ENCODE measurements at places on chromosomes 13 and 19.

DNA sequence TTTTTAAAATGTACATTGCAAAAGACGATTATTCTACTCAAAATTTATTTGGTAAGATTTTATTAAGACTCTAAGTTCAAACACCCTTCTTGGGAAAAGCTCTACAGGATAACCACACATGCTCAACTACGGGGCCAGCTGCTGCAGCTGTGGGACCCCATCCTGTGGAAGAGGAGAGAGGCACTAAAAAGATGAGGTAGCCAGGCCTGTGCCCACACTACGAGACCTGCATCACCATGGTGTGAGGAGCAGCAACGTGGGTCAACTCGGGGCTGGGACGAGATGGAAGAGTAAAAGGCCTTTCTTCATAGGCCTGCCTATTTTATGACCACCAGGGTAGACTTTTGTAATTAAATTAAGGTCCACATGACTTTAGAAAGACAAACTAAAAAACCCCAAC is 4.6 kb upstream of the CCNP start:
- DNase-seq: no peak

DNA sequence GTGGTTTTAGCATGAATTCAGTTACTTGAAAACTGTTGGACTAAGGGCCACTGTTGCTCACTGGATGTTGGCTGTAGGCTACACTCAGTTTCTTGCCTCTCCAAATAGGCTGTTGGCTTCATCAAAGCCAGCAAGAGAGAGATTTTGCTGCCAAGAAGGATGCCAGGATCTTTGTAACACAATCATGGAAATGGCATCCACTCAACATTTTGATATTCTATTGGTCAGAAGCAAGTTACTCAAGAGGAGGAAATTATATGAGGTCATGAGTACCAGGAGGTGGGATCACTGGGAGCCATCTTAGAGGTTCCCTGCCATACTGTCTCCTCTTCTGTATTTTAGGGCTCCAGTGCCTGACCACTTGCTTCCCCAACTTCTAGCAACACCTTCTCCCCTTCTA is 30.6 kb downstream of the SYDE1 start:
- DNase-seq: no peak

DNA sequence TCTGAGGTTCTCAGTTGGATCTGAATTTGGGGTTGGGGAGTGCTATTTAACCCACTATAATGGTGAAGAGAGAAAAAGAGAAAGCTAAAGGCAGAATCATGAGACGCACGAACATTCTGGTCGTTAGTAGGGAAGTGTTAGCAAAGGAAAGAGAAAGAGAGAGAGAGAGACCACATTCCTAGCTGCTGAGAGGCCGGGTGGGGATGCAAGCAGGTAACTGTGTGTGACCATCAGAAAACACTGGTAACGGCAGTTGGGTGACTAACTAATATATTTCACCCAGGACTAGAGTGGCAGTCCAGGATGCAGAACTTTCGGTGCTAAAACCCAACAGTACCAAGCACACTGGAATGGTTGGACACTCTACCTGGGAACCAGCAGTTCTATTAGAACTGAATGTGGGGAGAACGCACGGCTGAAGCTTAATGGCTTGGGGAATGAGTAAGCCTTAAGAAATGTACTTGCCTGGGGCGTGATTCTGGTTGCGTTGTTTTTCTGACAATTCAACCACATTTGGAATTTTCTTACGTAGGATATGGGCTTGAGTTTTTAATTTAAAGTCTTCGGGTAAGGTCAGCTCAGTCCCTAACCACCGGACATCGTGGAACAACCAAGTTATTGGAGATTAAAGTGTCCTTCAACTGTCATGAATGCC is 130.2 kb downstream of the DNAJC15 start:
- DNase-seq: no peak

GRCh38 chr13:78832461-78832860 is 173.5 kb upstream of the OBI1 start:
- DNase-seq: no peak

DNA sequence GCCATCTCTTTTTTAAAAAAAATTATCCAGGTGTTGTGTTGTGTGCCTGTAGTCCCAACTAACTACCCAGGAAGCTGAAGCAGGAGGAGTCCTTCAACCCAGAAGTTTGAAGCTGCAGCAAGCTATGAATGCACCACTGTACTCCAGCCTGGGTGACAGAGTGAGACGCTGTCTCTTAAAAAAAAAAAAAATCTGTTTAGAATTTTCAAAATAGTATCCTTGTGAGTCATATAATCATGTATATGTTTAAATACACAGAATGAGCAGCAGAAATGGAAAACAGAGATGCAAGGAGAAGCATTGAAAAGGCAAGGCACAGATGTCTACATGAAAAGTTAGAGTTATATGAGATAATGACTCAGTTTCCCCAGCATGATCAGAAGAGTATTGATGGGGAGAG is 31.2 kb downstream of the SYDE1 start:
- DNase-seq: no peak

- DNase-seq: no peak
These were observed 17.5 kb upstream of the FREM2 start for GRCh38 chr13:38669234-38669964.

DNA sequence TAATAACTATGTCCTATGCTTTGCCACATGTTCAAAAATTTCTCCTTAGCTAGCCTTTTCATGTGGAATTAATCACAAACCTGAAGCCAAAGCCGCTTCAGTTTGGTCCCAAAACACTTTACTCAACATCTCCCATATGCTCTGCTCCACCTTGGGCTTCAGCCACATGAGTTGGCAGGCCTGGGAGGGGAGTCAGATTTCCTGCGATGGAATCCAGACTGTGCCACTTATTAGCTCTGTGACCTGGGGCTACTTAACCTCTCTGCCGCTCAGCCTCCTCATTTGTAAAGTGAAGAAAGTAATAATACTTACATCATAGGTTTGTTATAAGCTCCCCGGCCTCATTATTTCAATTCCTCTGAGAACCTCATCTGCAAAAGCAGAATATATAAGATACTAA is 272.0 kb downstream of the LMO7 start:
- peak; percentile 73 for DNase-seq

DNA sequence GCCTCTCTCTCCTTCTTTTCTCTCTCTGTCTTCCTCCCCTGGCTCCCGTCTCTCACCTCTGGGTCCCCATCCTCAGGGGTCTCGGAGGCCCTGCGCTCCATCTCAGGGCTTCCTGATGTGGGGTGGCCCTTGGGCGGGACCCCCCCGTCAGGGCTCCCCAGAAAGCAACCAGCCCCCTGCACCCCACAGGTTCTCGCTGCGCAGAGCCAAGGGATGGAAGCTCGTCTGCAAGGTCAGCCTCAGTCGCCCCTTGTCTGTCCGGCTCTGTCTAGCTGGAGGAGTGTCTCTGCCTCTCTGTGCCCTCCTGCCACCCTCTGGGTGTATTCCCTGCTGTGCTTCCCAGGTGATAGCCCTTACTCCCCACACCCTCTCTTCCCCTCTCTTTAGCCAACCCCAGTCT is at the start of gene SBK3:
SBK3 (minus strand) TSS at position 101 of the 400 bp plus-strand sequence; CDS start at position 101, 0 bp downstream.
- DNase-seq: no peak

- peak; percentile 70 for DNase-seq
These were observed 53.3 kb downstream of the RFX2 start for GRCh38 chr19:6056801-6057650.

- no peak for DNase-seq
These were observed 22.5 kb downstream of the LGALS16 start for GRCh38 chr19:39677961-39678889.

GRCh38 chr19:1655987-1656608 is 3.7 kb upstream of the TCF3 start:
- no peak for DNase-seq

DNA sequence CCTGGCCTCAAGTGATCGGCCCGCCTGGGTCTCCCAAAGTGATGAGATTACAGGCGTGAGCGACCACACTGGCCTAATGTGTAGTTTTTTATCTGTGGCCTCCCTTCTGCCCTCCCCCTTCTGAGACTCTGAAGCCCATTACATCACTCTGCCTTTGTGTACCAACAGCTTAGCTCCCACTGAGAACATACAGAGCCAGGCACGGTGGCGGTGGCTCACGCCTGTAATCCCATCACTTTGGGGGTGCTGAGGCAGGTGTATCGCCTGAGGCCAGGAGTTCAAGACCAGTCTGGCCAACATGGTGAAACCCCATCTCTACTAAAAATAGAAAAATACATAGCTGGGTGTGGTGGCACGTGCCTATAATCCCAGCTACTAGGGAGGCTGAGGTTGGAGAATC is 12.6 kb downstream of the NCR1 start:
- no peak for DNase-seq

DNA sequence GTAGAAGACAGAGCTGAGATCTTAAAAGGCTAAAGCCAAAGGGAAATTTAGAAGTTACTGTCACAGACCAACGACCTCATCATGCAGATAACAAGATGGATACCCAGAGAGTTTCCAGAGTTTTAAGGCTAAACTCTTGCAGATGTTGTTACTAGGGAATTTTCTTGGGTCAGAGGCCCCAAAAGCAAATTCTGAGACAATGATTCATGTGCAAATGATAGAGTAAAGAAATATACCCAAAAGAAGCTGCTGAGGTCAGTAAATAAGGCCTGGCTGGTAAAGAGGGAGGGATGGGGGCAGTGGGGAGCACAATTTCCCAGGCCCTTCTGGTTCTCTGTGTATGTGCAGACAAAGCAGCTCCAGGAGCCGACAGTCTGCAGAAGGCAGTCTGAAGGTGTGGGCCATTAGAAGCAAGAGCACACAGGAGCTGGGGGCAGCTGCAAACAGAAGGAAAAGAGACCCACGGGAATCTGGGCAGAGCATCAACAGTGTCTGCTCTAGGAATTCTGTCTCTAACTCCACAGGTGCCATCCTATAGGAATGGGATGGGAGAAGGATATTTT is 330.8 kb downstream of the TBC1D4 start:
- DNase-seq: no peak

GRCh38 chr13:98526182-98526512 is 50.8 kb downstream of the STK24 start:
- DNase-seq: no peak

DNA sequence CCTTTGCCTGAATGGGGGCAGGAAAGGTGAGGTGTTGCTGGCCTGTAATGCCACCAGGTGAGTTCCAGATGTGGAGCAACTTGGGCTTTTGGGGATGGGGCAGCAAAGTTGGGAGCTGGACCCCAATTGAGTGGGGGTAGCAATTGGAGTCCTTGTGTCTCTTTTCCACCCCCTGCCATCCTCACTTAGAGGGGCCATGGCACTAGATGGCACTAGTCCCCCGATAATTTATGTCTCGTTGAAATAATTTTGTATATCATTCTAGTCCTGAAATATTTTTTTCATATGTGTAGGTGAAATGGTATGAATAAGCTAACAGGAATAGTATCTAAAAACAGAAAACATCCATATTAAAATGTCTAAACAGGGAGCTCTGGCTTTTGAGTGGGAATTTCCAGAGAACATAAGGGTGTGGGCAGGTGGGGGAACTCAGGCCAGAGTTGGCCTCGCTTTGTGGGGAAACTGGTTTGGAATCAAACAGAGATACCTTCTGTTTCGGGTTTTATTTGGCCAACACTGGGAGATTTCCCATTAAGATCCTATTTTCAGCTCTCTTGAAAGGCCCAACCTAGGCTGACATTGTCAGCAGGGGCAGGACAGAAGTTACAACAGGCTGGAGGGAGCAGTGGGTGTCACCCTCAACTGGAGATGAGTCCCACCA is 3.4 kb downstream of the ZNF576 start:
- no peak for DNase-seq

GRCh38 chr13:36026531-36026930 is 104.7 kb downstream of the DCLK1 start:
- DNase-seq: no peak

DNA sequence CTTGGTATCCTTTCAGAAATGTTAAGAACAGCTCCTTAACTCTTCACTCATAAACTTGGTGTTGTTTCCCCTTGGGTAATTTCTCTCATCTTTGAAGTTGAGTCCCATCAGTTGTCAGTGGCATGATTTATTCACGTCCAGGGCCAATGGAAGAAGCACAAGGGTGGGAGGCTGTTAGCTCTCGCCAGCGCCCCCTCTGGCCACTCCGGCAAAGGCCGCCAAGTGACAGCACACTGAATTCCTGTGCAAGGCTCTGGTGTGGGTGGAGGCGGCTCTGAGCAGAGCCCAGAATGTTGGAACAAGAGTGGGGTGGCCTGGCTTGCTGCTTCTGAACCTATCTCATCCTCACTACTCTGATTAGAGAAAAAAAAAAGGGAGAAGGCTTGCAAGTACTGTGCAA is 13.1 kb upstream of the MEDAG start:
- DNase-seq: no peak

DNA sequence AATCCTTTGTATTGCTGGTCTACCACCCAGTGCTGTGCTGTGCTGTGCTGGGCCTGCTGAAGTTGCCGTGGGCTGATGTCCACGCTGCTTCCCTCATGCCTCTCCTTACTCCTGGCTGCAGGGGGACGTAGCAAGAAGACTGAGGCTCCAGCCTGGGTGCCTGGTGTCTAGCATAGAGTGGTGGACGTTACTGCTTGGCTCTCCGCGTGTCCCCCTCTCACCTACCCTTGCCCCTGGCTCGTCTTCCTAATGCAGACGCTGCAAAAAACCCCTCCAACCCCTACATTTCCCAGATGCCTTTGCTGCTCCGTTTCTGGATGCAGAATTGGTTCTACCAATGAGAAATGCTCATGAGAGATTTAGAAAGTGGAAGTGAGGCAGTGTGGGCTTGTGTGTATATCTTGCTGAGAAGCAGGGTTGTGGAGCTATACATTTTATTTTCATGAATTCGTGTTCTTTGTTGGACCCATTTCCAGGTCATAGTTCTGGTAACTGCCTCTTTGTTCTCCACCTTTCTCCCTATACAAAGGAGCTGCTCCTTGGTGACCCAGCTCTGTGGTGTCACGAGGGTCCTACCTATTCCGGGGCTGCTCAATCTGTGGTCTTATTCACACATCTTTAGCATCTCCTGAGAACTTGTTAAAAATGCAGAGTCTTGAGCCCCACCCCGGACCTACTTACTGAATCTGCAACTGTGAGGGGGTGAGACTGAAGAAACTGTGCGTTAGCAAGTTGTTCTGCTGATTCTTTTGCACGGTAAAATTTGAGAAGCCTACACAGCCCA is 7.9 kb upstream of the DENND1C start:
- no peak for DNase-seq

GRCh38 chr13:83620530-83621220 is 261.6 kb downstream of the SLITRK1 start:
- DNase-seq: no peak

GRCh38 chr13:109744512-109745051 is 41.8 kb downstream of the IRS2 start:
- no peak for DNase-seq

- no peak for DNase-seq
These were observed 139.4 kb downstream of the HS6ST3 start for GRCh38 chr13:96229356-96229755.

GRCh38 chr13:71906448-71906847 is 39.4 kb upstream of the DACH1 start:
- DNase-seq: no peak

- DNase-seq: peak; percentile 62
These were observed 957 bp upstream of the CCDC194 start for GRCh38 chr19:17394891-17395415.

- DNase-seq: no peak
These were observed 18.1 kb upstream of the GSX1 start for GRCh38 chr13:27774169-27774568.

- peak; percentile 35 for DNase-seq
These were observed 2.4 kb upstream of the LYL1 start for GRCh38 chr19:13104848-13105711.

GRCh38 chr19:36564391-36564790 is 8.7 kb downstream of the ZNF529 start:
- no peak for DNase-seq

GRCh38 chr13:65940720-65941119 is 1289.4 kb downstream of the PCDH9 start:
- no peak for DNase-seq

- no peak for DNase-seq
These were observed 127.1 kb downstream of the ZIC5 start for GRCh38 chr13:99844421-99844820.

Measured in left hindlimb (tissue), 1 donor.